NCI-H146 (cell line): ENCODE measurements at places on chromosomes 3 and 15.
A peak's percentile ranks its signal among the peaks of the same experiment; 100 is the strongest.

- DNase-seq = no peak
These were observed 112.8 kb downstream of the FAM43A start for GRCh38 chr3:194798486-194798885.

GRCh38 chr15:43968551-43968950 lies 141.7 kb downstream of the WDR76 start:
- DNase-seq = no peak

DNA sequence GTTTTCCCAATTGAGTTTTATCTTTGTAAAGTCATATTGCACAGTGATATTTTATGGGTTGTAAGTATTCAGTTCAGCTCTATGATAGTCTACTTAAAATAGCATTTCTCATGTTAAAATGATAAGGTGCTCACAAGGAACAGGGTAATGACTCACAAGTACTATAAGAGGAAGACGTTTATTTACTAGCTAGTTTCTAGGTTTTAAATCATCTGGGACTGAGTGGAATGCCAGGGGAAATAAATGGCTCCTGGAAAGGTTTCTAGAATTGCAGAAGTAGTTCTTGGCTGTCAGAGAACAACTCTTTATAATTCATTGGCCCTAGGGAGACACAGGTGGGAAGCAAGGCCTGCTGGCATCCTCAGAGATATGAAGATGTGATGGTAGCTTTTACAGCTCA lies 112.8 kb downstream of the CHDH start:
- DNase-seq = no peak

GRCh38 chr15:91022832-91023129 lies 387 bp upstream of the VPS33B start:
- no peak for DNase-seq

GRCh38 chr3:149583921-149584635 lies 73.7 kb downstream of the WWTR1 start:
- DNase-seq = no peak

DNA sequence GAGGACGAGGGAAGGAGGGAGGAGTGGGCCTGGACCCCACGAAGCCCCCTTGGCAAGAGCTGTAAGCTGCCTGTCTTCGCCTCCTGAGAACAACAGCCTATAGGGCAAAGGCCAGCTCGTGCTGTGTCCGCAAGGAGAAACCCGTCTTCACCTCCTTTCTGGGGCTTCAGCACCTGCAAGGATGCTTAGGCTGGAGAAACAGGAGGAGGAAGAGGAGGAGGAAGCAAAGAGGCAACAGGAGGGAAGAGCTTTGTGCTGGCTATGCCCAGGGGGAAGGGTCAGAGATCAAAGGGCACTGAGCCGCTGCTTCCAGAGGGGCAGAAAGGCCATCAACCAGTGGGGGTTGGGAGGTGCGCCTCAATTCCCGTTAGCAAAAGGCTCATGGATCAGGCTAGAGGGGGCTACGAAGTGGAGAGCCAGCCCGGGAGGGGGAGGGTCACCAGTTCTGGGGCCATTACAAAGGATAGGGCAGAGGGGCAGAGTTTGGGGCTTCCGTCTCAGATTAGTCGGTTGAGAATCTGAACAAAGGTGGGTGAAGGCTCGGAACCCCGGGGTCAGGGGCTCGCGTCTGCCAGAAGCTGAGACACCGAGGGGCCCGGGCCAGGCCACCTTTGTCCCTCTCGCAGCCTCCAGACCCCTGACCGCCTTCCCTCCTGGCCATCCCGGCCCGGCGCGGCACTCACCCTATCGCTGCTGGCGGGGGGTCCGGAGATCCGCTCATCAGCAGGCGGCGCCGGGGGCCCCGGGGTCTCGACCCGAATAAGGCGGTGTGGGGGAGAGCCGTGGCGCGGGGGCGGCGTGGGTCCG lies 792 bp downstream of the SHF start:
- DNase-seq = peak; percentile 13

- peak; percentile 77 for DNase-seq
These were observed 480.7 kb upstream of the SUCLG2 start for GRCh38 chr3:68135067-68135466.
